ENCODE measurements at places on chromosomes 1 and 21. TPM values are rescaled to one million over a fixed set of nuclear protein-coding genes. Genes with fewer than 3 reads are reported as not detected.

DNA sequence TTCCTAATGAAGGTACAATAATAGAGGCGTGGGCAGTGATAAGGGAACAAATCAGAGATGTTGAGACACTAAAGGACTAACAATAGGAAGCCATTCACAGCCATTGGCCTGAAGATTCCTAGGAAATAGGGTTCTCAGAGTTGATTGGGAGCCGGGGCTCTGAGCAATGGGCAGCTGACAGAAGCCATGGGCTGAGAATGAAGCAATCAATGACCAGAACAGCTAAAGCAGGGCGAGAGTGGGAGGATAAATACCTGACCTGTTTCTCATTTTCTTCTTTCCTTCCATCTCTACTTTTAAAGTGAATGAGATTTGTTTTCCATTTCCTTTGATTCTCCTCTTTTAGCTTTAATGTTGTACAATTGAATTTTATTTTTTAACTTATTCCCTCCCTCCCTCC is 774.7 kb upstream of the ADGRL4 start:
- no peaks in the 10 kb centered on the region for H3K36me3 ChIP-seq
- peaks cover 13% of the 10 kb centered on the region for H3K4me1 ChIP-seq
- H3K27ac ChIP-seq: no peak overlapping the region

DNA sequence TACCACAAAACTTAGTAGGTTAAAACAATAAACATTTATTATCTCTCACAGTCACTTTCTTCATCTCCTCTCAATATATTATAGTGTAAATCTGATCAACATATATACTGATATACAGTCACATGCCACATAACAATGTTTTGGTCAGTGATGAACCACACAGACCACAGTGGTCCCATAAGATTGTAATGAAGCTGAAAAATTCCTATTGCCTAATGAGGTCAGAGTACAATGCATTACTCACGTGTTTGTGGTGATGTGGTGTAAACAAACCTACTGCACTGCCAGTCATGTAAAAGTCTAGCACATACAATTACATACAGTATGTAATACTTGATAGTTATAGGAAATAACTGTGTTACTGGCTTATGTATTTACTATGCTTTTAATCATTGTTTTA is 30.1 kb downstream of the OLFML3 start:
- no peaks in the 10 kb centered on the region for H3K4me1 ChIP-seq
- no peak overlapping the region for H3K4me3 ChIP-seq
- DNase-seq: no peak
- no peaks in the 10 kb centered on the region for H3K36me3 ChIP-seq

- H3K27ac ChIP-seq: no peak overlapping the region
- peak; percentile 13 for DNase-seq
- H3K27me3 ChIP-seq: no peaks in the 10 kb centered on the region
- H3K36me3 ChIP-seq: no peaks in the 10 kb centered on the region
Observed at GRCh38 chr21:31416465-31416864, 72.4 kb upstream of the TIAM1 start.

DNA sequence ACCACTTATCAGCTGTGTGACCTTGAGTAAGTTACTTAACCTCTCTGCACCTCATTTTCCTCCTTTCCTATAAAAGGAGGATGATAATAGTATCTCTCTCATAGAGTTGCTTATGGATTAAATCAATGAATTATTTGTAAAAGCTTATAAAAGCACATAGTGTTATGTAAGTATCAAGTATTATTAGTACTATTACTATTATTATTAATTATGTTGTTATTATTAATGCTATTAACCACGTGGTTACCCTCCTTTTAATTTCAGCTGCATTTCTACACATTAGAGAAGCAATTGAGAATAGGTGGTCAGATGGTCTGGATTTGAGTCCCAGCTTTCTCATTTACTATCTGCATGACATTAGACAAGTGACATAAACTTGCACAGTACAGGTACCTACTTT is 58.1 kb upstream of the WNT4 start:
- H3K36me3 ChIP-seq: no peaks in the 10 kb centered on the region
- H3K4me3 ChIP-seq: no peak overlapping the region
- peaks cover 19% of the 10 kb centered on the region for H3K4me1 ChIP-seq

DNA sequence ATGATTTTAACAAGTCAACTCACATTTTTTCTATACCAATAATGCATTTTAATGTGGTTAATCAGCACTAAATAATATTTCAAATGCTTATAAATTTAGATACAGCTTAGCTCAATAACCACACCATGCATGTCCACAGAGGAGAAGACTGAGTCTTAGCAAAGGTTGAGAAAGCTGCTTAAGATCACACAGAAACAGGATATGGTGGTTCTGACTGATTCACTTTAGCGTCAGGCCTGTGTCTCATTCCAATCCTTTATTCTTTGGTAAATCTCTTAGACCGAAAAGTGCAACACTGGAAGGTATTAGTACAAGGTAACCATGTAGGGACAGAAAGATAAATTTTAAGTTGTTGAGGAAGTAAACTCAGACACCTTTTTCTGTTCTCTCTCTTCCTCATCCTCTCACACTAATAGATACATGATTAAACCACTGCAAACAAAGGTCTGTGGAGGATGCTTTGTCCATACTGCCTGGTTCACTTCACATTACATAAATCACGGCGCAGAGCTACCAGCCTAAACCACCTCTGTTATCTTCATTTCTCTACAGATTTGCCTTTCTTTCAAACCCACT is 139.0 kb downstream of the DPYD start:
- no peaks in the 10 kb centered on the region for H3K36me3 ChIP-seq
- H3K27me3 ChIP-seq: no peaks in the 10 kb centered on the region
- no peak for DNase-seq
- H3K27ac ChIP-seq: no peak overlapping the region
- H3K4me1 ChIP-seq: no peaks in the 10 kb centered on the region
- H3K4me3 ChIP-seq: no peak overlapping the region

- no peaks in the 10 kb centered on the region for H3K36me3 ChIP-seq
- peak overlapping the region; percentile 17 for H3K27ac ChIP-seq
- no peak overlapping the region for H3K4me3 ChIP-seq
- H3K4me1 ChIP-seq: peaks cover 30% of the 10 kb centered on the region
- H3K27me3 ChIP-seq: no peaks in the 10 kb centered on the region
- no peak for DNase-seq
Observed at GRCh38 chr1:52919051-52919722, 2.4 kb downstream of the ECHDC2 start.

DNA sequence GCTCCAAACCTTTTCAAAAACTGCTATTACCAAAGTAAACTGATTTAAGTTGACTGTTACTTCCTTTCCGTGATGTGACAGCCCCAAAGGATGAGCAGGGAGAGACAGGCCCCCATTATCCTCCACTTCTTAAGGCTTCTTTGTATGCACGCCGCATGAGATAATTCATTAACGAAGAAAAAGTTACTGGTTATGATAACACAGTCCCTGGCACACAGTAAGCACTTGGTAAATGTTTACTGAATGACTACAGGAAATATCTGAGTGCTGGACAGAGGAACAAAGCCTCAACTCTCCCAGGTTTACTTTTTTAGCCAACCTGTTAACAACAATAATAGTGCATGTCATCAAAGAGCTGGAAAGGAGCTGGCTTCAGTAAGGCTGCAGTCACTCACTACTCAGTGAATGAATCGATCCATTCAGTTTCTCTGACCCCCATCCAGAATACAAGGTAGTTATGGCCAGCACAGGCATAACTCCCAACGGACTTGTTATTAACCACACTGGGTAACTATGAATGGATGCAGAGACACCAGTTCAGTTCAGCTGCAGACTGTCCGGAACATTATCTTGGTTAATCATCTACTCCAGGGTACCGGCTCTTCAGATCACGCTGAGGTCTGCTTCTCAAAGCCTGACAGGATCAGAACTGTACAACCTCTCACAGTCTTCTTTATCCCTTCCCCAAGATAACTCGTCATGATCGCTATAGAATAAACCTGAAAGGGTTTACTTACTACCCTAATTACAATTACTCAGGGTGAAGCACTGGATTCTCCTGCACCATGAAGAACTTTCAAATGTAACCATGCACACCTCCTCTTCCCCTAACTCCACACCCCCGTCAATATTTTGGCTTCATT is 58.3 kb downstream of the TGFBR3 start:
- H3K36me3 ChIP-seq: no peaks in the 10 kb centered on the region
- DNase-seq: peak; percentile 62
- peak overlapping the region; percentile 83 for H3K27ac ChIP-seq
- H3K27me3 ChIP-seq: no peaks in the 10 kb centered on the region
- H3K4me3 ChIP-seq: no peak overlapping the region

- no peak overlapping the region for H3K4me3 ChIP-seq
- no peaks in the 10 kb centered on the region for H3K4me1 ChIP-seq
- DNase-seq: no peak
Observed at GRCh38 chr21:41451753-41452676, 26.0 kb downstream of the MX1 start.

The NID1 gene
- 28.5 TPM for total RNA-seq

The SPATA21 gene
- total RNA-seq: not detected

The PTCH2 gene
- total RNA-seq: 0.26 TPM

The EIF2D gene
- 25.9 TPM for total RNA-seq

The OR2L3 gene
- total RNA-seq: not detected

The TBX15 gene
- not detected for total RNA-seq

Data from body of pancreas (tissue), 4 donors.